T follicular helper cell (primary cell): ENCODE measurements at places on chromosomes 2 and 18.

- DNase-seq: no peak
These were observed 87.2 kb upstream of the ATP8B1 start for GRCh38 chr18:57890266-57890665.

DNA sequence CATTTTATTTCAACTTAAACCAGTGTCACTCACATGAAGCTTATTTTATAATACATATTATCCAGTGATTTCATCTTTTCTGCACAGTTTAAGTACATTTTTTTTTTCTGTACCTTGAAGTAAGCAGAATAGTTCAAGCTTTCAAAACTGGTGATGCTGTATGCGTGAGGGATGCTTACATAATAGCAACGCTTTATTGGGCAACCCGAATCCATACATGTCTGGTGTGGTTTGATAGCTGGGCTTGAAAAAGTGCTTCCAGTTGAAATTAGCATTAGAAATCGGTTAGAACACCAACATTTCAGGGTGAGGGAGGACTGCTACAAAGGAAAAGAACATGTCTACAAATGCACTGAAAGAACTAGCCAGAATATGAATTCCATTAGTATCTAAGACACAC lies 117.4 kb downstream of the MBP start:
- DNase-seq: no peak

DNA sequence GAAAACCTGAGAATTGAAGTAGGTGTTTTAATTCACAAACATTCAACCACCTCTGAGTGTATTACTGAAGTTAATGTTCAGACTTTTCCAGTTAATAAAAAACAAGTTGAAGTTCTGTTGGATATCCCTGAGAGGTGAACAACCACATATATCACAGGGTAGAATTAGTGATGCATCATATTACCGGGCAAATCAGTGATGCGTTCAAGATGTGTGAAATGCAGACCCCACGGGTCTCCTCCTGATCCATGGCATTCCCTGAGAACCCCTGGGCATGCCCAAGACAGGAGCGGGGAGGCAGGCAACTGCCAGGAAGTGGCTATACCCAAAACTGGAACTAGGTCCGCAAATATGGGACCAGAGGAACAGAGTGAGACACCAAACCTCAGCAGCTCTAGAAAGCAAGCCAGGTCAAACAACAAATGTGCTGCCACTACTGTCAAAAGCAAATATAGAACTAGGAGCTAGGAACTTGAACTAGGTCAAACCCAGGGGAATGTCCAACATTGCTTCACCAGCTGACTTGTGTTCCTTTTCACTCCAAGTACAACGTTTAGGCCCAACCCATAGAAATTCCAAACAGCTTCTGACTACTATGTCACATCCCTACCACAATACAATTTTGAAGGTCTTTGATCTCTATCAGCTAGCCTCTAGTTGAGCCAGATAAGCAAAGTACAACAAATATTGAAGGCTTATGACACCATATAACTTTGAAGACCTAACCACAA lies 20.2 kb downstream of the PSTPIP2 start:
- DNase-seq: no peak

DNA sequence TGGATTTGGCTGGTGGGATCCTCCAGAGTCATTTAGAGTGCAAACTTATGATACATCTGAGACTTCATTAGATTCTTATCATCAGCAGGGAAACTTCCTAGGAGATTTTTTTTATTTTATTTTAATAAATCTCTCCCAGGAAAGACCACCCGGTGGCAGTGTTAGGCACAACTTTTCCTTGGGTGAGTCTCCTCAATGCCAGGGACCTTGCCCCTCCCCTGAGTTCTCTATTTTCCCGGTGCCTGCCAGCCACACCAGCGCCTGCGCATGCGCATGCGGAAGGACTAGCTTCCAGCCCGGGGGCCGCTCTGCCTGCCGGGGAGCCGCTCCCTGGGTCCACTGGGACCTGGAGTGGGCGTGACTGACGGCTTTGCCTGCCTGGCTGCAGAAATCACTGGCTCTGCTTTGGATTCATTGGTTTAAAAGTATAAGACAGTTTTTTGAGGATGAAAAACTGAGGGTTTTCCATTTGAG lies 86.6 kb downstream of the TMEM182 start:
- DNase-seq: no peak

- DNase-seq: no peak
These were observed 818.1 kb downstream of the SLC4A3 start for GRCh38 chr2:220445429-220446105.

DNA sequence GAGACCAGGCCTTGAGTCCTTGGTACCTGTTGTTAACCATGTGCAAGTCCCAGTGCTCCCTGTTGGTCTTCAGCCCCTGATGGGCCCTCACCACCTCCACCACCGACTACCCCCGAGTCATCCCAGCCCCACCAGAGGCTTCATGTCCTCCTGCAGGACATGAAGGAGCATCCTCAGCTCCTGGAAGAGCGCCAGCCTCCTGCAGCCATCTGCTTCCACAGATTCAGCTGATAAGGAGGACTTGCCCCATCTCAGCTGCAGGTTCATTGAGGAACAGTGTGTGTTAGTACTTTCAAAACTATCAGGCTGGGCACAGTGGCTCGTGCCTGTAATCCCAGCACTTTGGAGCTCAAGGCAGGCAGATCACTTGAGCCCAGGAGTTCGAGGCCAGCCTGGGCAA lies 151.9 kb downstream of the ATP9B start:
- DNase-seq: no peak

DNA sequence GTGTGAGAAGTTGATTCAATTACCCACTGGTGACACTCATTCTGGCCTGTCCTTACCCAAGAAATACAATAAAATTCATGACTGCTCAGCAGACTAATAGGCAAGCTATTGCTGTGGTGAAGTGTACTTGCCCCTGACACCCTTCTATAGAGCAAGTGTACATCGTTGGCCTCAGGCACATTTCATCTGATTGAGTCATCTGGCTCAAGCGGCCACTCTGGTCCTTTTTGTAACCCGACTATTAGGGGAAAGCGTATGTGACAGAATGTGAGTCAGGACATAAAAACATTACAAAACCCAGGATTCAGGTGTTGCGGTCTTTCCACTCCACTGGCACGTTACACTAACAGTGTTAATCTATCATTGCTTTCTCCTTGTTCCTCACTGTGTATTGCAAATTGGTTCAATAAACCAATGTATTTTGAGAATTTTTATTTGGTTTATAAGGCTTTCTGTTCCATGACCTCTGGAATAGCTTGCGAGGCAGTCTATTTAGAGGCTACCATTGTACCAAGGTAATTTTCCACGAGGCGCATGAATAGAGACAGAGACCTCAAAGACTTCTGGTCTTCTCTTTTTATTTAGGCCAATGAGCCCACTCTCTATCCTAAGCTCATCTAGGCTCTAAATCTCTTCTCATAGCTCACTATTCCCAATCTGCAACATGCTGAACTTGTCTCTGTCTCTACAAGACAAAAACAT lies 10.2 kb upstream of the TTC32 start:
- no peak for DNase-seq

DNA sequence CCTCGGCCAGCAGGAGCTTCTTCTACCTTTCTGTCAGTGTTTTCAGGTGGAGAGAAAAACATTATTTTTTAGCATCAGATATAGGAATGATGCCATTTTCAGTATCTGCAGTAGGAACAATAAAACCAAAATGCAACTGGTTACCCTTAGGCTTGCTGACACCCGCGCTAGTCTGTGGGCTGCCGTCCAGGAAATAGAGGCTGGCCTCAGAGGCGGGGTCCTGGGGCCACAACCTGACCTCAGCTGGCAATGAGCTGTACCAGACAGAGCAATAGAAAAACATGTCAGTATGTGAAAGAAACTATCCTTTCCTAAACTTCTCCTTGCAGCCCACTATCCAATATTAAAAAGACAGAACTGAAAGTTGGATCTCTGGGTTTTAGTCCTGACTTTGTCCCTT lies 4.6 kb upstream of the ST6GAL2 start:
- no peak for DNase-seq

- no peak for DNase-seq
These were observed 263.5 kb upstream of the HDAC4 start for GRCh38 chr2:239664216-239664810.

DNA sequence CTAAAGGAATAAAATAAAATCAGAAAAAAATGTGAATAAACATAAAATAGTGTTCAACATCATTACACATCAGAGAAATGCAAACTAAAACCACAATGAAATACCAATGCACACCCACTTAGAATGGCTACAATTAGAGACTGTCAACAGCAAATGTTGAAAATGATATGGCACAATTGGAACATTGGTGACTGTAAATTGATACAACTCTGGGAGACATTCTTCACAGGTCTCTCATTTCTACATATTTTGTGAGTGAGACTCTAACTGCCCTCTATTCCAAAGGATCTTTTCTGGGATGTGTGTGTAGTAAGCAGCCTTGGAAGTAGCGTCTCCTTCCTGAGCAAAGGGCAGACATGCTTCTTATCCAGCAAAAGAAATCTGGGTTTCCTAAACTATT lies 323.0 kb downstream of the FBXO15 start:
- no peak for DNase-seq

- no peak for DNase-seq
These were observed 132.1 kb downstream of the SH3RF3 start for GRCh38 chr2:109260886-109261700.

DNA sequence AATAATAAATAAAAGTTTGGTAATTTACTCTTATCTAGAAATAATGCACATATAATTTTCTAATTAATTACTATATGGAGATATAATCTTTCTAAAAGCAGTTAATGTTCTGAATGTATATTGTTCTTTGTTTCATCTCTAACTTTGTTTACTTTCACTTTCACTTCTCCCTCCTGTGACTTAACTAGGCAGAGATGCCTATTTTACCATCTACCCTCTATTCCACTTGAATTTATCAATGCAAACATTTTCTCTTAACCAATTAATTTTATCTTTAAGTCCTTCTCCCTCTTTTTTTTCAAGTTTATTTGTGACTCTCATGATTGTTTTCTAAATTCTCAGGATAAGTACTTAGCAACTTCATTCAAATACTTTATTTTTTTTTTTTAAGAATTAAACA lies 55.1 kb upstream of the IL1RL1 start:
- DNase-seq: no peak

GRCh38 chr2:161230959-161231358 lies 70.7 kb downstream of the TANK start:
- no peak for DNase-seq

DNA sequence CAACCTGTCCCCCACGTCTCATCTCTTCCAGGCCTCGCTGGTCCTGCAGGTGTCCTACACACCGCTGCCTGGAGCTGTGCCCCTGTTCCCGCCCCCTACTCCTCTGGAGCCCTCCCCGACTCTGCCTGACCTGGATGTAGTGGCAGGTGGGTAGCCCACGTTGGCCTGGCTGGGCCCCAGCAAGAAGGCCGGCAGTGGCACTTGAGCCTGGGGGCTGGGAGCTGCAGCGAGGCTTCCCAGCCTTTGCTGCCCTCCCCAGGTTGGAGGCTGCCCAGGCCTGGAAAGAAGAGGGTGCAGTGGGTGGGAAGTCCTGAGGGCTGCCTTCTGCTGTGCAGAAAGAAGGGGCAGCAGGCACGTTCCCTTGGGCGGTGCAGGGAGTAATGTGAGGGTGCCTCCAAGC lies 58.4 kb downstream of the DYSF start:
- no peak for DNase-seq

GRCh38 chr2:152617456-152618192 lies 99.6 kb downstream of the PRPF40A start:
- no peak for DNase-seq

DNA sequence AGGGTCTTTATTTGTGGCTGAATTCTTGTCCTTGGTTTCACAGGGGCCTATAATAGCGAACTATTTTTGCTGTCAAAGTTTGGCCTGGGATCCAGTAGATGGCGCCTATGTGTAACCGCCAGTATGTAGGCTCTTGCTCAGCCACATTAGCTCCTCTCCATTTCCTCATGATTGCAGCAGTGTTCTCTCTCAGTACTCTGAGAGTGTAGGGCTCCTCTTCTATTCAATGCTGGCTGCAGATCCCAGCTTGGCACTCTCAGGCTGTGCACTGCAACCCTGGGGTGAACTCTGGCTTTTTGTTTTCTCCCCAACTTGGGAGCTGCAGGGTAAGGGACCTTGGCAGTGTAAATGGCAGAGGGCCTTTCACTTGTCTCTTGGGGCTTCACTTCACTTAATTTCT lies 344.6 kb upstream of the CHAC2 start:
- no peak for DNase-seq
